Activated T-cell treated with anti-CD3 and anti-CD28 coated beads, Interleukin-2, amount 50 U/mL, for 72 hours (primary cell): ENCODE measurements at places on chromosomes 7 and 10.

DNA sequence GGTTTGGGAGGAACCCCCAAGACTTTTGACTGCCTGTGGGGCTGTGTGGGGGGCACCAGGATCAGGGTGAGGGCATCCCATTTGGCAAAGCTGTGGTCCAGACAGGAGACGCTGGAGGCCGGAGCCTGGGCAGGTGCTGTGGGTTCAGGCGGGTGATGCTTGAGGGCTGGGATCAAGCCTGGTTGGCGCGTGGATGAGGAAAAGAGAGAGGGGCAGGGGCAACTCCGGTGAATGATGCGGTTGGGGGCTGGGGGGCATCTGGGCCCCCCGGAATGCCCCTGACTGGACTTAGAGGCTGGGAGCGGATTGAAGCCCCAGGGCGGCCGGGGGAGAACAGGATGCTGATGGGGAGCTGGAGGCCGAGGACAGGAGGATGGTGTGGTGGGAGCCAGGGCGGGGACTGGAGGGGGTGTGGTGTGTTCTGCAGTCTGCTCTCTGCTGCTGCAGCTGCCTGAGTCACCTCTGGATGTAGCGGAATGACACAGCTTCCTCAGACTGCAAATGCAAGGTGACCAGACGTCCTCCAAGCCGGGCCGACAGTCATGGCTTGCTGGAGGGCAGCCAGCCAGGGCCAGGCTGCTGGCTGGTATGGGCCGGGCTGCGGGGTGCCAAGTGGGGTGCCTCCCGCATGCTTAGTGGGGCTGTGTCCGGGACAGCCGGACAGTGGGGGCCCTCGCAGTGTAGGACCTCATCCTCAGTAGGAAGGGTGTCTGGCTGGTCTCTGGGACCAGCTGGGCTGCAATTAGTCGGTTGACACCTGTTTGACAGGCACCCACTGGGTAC, 3.2 kb downstream of the MAFK start:
- DNase-seq: peak; percentile 66

GRCh38 chr10:7152982-7153381, 257.9 kb downstream of the SFMBT2 start:
- no peak for DNase-seq

- DNase-seq: peak; percentile 39
Measured at GRCh38 chr7:98294798-98295382, 13.4 kb downstream of the BRI3 start.

GRCh38 chr10:130660266-130660665, 524.1 kb downstream of the GLRX3 start:
- DNase-seq: no peak

DNA sequence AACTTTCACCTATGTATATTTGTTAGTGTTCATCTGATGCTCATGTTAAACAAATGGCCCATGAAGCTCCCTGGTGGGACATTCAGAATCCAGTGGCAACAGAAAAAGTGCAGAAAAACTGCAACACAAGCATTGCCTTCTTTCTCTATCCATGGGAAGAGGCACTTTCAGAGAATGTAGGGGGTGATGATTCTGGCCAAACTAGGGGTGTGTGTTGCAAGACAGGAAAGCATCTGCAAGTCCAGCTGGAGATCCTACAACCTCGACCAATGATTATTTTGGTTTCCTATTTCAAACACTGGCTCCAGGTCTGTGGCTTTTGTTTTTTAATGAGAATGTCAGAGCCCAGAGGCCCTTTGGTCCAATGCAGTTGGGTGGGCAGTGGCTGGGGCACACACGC, 198.7 kb downstream of the CXCL12 start:
- no peak for DNase-seq

DNA sequence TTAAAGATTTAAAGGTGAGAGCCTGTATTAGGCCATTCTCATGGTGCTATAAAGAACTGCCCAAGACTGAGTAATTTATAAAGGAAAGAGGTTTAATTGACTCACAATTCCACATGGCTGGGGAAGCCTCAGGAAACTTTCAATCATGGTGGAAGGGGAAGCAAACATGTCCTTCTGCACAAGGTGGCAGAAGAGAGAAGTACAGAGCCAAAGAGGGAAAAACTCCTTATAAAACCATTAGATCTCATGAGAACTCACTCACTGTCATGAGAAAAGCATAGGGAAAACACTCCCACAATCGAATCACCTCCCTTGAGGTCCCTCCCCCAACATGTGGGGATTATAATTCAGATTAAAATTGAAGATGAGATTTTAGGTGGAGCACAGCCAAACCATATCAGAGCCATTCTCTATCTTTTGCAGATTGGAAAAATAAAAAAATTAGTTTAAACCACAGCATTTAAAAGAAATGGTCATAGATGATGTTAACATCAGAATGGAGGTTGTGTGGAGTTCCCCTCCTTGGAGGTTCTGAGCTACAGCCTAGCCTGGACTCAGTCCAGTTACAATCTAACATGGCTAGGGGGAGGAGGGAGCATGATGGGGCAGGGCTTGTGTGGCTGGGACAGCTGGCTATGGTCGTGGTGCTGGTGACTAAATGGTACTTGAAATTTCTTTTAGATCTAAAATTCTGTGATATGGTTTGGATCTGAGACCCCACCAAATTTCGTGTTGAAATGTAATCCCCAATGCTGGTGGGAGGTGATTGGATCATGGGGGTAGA, 33.1 kb downstream of the GSTO2 start:
- no peak for DNase-seq

- DNase-seq: no peak
Measured at GRCh38 chr10:33335551-33335800, 1.0 kb upstream of the NRP1 start.

GRCh38 chr7:117241088-117241487, 81.8 kb downstream of the WNT2 start:
- no peak for DNase-seq

GRCh38 chr10:44244745-44245600, 139.9 kb downstream of the CXCL12 start:
- no peak for DNase-seq

GRCh38 chr10:68084469-68084868, 9.4 kb upstream of the HERC4 start:
- DNase-seq: no peak

GRCh38 chr10:60820093-60820754, 41.9 kb downstream of the CDK1 start:
- DNase-seq: no peak

DNA sequence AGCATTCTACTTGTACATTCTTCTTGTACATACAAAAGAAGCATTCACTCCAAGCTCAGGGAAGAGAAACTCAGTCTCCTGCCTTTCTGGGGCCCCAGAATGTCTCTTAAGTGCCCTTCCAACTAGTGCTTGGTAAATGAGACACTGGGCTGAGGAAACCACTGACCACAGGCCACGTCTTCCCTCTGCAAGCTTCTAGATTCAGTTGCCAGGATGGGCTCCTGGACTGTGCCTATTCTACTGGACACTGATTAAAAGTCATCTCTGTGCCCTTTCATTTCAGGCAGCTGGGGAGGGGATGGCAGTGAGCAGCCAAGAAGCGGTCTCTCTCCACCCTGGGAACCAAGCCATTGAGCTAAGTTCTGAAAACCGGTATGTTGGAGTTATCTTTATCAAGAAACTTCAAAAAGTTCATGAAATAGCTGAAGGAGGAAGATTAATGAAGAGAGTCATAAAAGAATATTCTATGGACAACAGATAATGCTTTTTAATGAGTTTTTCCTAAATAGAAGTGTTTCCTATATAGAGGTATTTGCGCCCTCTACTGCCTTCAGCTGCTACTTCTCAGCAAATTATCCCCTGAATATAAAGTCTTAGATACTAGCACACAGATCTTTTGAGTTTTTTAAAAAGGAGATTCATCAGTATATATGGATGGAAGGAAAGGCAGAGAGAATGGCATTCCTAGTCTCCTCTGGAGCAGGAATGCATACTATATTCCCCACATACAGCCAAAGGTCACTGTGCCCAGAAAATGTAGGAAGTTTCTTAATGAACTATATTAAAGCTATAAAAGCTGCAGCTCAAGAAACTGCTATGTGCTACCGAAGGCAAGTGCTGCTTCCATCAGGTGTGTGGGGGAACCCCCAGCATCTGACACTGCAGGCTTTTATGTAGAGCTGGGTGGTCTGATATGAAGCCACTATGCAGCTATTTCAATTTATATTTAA, 8.4 kb upstream of the IFIT1B start:
- no peak for DNase-seq

- no peak for DNase-seq
Measured at GRCh38 chr10:130218181-130218641, 82.0 kb downstream of the GLRX3 start.

GRCh38 chr7:82204694-82205093, 238.9 kb downstream of the CACNA2D1 start:
- DNase-seq: no peak

GRCh38 chr10:33126742-33127141, 168.7 kb upstream of the ITGB1 start:
- DNase-seq: peak; percentile 49

GRCh38 chr10:15254808-15255648, 86.5 kb upstream of the NMT2 start:
- DNase-seq: peak; percentile 28

DNA sequence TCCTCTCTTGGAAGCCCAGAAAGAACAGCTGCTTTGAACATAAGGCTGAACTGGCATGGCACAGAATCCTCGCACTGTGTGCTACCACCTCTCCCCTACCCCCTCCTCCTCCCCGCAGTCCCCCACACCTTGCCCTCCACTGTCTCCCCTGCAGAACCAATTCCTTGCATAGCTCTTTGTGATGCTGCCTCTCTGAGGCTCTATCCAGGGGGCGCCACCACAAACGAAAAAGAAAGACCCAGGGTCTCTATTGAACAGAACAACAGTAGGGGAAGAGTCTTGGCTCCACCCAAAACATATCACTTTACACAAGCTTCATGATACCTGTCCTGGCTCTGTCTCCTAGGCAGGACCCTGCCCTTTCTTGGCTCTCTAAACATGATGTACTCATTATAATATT, 26.2 kb upstream of the EBLN1 start:
- DNase-seq: peak; percentile 21

GRCh38 chr7:134847851-134848588, 68.6 kb downstream of the CALD1 start:
- DNase-seq: no peak

DNA sequence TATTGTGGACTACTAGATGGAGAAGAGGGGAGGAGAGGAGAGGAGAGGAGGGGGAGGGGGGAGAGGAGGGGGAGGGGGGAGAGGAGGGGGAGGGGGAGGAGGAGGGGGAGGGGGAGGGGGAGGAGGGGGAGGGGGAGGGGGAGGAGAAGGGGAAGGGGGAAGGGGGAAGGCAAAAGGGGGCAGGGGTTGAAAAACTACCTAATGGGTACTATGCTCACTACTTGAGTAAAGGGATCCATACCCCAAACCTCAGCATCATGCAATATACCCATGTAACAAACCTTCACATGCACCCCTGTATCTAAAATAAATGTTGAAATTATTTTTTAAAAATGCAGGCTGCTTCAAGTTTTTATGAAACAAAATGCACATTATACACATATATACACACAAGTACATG, 15.1 kb upstream of the LMOD2 start:
- DNase-seq: no peak

GRCh38 chr7:7428806-7429205, 106.9 kb downstream of the COL28A1 start:
- no peak for DNase-seq

GRCh38 chr10:130513686-130514476, 377.7 kb downstream of the GLRX3 start:
- DNase-seq: no peak

GRCh38 chr10:22315455-22316285, 518 bp upstream of the COMMD3 start:
- no peak for DNase-seq

DNA sequence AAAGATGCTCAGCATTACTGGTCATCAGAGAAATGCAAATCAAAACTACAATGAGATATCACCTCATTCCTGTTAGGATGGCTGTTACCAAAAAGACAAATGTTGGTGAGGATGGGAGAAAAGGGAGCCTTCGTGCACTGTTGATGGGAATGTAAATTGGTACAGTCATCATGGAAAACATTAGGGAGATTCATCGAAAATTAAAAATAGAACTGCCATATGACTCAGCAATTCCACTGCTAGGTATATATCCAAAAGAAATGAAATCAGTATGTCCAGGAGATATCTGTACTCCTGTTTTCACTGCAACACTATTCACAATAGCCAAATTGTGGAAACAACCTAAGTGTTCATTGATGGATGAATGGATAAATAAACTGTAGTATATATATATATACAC, 228.1 kb downstream of the ACTR3B start:
- no peak for DNase-seq

- no peak for DNase-seq
Measured at GRCh38 chr10:128516180-128516579, 390.0 kb upstream of the MKI67 start.

DNA sequence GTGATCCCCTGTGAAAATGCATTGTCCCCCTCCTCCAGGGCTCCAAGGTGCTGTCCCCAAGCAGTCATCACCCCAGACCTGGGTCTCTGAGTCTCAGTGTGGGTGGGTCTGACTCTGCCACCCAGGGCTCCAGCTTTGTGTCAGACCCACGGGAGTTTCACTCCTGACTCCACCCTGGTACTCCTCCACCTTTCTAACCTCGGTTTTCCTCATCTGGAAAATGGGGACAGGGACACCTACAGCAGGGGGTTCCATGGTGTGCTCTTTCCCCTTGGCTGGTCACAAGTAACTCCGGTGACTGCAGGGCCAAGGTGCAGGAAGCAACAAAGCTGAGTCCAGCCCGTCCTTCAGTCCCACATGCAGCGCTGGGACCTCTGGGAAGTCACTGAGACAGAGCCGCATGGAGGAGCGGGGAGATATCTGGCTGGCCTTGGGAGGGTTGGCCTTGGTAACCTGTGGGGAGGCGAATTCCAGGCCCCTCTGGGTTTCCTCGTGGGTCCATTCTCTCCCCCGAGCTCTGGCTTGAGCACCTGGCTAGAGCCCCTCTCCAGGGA, 41.8 kb upstream of the RABGEF1 start:
- no peak for DNase-seq

DNA sequence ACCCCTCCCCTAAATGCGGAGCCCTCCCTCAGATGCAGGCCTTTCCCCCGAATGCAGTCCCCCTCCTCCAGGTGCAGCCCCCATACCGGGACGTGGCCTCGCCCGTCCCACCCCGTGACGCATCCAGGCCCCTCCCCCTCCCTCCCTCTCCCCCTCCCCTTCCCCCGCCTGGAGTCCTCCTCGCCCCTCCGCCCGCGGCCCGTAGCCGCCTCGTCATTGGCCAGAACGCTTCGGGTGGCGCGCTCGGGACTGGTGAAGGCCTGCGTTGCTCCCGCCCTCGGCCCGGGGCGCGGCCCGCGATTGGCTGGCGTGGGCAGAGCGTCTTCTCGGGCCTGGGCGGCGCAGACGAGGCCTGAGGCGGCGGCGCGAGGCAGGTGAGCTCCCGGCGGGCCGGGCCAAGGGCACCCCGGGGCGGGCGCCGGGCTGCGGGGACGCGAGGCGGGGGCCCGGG, 16.0 kb upstream of the SUN1 start:
- DNase-seq: peak; percentile 97

- no peak for DNase-seq
Measured at GRCh38 chr7:92276460-92276864, 30.7 kb downstream of the ANKIB1 start.

GRCh38 chr10:98365406-98366061, 49.4 kb downstream of the PYROXD2 start:
- no peak for DNase-seq

GRCh38 chr7:47248797-47249196, 333.1 kb downstream of the TNS3 start:
- no peak for DNase-seq
